ENCODE measurements at places on chromosomes 6 and 20.

- no peak for DNase-seq
Measured at GRCh38 chr6:156279261-156279969, 497.8 kb upstream of the ARID1B start.

DNA sequence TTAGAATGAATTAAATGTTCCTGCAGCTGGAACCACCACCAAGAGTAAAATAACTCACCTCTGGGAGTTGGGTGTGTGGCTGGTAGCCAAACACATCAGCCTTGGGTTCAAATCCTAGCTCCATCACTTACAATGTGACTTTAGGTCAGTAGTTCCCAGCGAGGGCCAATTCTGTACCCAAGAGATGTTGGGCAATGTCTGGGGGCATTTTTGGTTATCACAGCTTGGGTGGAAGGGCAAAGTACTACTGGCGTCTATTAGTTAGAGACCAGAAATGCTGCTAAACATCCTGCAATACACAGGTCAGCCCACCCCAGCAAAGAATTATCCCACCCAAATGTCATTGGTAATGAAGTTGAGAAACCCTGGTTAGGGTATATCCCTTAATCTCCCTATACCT is 48.8 kb downstream of the SLC13A3 start:
- no peak for DNase-seq

DNA sequence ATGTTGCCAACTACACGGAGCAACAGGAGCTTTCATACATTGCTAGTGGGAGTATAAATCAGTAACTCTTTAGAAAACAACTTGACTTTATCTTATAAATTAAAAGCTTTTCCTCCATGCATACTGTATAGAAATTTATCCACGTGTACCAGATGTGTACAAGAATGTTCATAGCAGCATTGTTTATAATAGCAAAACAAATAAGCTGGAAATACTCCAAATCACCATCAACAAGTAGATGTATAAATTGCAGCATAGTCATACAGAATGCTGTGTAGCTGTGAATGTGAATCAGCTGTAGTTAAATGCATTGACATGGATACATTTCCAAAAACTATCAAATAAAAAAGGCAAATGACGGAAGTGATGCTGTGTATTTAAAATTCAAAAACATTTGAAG is 6.0 kb downstream of the PSMF1 start:
- DNase-seq = no peak

GRCh38 chr20:24361541-24361940 is 107.9 kb upstream of the SYNDIG1 start:
- no peak for DNase-seq

GRCh38 chr20:56964901-56965300 is 301.5 kb downstream of the BMP7 start:
- DNase-seq = no peak

- no peak for DNase-seq
Measured at GRCh38 chr6:43367245-43367984, 2.0 kb downstream of the ZNF318 start.

GRCh38 chr6:6775074-6775473 is 186.6 kb downstream of the LY86 start:
- no peak for DNase-seq

DNA sequence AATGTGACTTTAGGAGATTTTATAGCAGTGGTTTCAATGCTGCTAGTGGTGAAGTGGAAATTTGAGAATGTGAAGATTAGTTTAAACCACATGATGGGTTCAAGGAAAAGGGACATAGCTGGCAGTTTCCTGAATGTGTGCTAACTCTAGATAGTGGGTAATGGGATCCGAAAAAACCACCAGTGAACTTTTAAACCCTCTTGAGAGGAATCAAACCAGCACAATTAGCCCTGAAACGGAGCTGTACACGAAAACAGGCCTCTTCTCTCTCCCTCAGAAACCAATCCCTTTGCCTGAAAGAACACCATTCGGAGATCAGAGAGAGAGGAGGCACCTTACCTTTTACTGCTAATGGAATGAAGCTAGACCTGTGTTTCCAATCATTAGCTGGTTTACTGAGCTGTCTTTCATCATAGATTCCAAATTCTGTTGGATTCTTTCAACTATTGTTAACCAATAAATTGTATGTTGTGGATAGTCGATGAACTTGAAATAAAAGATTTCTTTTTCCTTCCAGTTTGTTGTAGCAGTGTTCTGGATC is 103.9 kb downstream of the AIG1 start:
- no peak for DNase-seq

GRCh38 chr6:63573899-63574553 is 1.7 kb downstream of the LOC128125822 start:
- no peak for DNase-seq

GRCh38 chr20:63693083-63693732 is 3.2 kb upstream of the TNFRSF6B start:
- no peak for DNase-seq

- no peak for DNase-seq
Measured at GRCh38 chr20:57829805-57830514, 120.1 kb upstream of the PMEPA1 start.

DNA sequence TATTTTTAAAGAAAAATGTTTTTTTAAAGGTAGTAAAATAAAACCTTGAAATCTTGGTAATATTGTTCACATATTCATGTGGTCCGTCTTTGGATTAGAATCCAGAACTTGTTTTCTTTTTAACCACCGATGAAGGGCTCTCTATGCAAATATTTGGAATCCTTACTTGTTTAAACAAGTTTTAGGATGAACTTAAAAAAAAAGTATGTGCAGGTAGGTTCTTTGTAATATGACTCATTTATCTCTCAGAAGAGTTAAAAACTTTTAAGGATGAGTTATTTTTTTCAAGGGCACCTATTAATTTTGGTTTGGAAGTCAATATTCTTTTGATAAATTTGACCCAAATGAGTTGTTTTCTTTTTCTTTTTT is 8.9 kb downstream of the DSP start:
- DNase-seq = no peak

GRCh38 chr6:7101290-7101689 is 6.5 kb upstream of the RREB1 start:
- no peak for DNase-seq

DNA sequence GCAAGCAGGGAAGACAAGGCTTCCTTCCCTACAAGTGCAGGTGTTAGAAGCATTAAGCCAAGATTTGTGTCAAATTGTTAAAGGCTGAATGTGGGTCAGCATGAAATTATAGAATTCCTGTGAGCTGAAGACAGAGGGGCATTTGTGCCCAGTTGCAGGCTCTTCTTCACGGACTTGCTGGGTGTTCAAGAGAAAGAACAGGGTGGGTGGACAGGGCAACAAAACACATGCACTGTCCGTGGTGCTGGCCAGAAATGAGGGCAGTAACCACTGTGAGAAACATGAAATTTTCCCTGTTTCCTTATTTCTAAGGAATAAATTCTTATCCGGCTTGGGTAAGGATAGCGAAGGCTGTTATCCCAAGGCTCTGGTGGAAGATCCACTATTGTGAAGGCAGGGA is 579.5 kb upstream of the HTR1E start:
- DNase-seq = no peak

GRCh38 chr6:44298055-44298803 is 14.9 kb downstream of the AARS2 start:
- no peak for DNase-seq

DNA sequence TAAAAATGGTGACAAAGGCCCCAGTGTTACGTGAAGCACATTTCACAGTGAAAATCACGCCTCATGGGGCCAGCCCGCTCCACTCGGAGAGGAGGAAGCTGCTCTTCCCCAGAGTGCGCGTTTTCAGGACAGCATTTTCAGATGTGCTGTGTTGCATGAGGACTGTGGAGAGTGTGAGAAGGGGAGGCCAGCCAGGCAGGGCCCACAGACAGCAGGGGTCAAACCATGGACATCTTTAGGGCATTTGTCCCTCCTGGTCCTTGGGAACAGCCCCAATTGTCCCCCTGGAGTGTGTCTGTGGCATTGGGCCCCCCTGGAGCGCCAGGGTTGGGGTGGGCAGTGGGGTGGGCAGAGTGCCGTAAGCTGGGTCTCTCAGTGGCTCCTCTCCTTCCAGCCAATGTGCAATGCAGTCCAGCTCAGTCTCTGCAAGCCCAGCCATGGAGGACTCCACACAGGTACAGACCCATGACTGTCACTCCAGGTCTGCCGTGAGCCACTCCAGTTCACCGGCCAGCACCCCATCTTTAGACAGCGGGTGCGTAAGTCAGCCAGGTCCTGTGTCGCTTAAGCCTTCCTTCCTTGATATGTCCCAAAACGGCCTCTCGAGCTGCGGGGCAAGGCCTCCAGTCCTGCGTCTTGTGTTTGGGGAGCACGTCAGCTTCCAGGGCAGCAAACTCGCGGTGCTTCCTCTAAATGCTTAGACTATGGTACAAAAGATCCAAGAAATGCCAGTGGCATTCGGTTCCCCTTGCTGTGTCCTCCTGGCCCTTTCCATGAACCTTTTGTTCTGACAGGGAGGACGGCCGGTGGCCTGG is 159.3 kb upstream of the AFDN start:
- no peak for DNase-seq

DNA sequence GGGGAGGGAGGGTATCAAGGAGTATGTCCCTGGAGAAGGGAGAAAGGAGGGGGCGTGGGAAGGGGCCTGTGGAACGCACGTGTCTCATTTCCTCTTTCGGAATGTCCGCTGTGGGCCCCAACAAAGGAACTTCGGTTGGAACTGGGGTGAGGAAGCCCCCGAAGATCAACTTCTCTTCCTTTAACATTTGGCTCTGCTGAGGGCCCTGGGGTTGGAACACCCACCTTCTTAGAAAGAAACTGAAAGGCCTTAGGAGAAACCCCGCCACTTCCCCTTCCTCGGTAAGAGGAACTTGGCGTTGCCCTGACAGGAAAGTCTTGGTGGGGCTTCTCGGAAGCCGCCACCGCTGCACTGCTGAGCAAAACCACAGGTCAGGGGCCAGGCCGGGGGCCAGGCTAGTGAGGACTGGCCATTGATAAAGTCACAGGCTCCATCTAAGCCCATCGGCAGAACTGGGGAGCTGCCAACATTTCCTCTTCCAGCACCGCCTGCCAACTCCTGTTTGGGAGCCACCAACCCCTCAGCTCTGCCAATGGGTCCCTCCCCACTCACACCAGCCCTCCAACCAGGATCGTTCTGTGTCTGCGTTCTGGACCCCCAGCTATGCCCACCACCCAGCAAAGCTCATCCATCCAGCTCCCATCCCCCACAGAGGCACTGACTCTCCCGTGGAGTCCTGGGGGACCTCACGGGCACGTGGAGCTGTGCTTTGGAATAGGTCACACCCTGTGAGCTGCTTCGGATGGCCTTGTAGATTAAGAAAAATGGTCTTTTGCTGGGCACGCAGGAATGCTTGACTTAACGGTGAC is 44.8 kb downstream of the FGD2 start:
- DNase-seq = peak; percentile 47

DNA sequence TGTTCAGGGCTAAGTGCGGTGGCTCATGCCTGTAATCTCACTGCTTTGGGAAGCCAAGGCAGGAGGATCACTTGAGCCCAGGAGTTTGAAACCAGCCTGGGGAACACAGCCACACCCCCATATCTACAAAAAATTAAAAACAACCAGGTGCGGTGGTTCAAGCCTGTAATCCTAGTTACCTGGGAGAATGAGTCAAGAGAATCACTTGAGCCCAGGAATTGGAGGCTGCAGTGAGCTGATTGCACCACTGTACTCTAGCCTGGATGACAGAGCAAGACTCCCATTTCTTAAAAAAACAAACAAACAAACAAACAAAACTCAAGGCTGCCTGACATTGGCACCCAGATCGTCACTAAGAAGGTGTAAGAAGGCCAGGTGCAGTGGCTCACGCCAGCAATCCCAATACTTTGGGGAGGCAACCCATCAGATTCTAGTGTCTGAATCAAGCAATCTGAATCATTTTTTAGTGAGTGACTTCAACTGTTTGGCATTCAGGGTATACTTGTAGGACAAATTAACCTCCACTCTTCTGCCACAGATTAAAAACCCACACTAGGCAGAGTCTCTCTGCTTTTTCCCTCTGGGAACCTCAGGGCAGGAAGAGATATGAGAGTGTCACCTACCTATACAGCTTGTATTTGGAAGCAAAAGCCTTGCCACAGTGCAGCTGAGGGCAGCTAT is 6.1 kb downstream of the PLAGL2 start:
- DNase-seq = no peak
